Left ventricle myocardium inferior (tissue), 1 donor: ENCODE measurements at places on chromosomes 4 and X.

DNA sequence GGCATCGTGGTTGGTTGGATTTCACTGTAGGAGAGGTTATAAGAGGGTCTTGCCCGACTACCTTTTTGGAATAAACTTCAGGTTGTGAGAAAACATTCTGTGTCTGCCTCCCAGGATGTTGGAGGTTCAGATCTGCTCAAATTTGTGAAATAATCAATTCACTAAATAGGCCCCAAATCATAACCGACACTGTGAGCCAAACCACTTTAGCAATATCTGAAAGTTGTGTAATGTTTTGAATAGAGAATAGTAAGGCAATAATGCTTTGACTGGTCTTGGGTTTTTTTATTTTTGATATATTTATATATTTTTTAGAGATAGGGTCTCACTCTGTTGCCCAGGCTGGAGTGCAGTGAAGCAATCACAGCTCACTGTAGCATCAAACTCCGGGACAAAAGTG lies 131.2 kb downstream of the GLRA3 start:
- no peak for DNase-seq

- no peak for DNase-seq
These were observed 2.7 kb downstream of the UTP14A start for GRCh38 chrX:129908636-129909035.

DNA sequence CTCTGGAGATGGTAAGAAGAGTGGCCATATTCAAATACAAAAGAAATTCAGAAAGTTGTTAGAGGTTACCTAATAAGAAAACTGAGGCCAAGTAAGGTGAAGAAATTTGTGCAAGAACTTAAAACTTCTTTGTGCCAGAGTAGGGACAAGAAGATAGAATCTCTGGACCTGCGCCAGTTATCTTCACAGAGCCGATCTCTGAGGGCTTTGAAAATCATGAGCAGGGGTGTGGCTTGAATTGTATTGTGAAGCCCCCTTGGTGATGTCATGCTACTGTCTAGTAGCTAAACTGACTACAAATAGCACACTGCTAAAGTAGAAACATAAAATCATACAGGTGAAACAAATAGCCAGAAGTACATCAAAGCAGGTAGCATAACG lies 184.6 kb downstream of the UGT8 start:
- no peak for DNase-seq

- DNase-seq, result no peak
These were observed 449.2 kb upstream of the AADAT start for GRCh38 chr4:170538821-170539473.

- no peak for DNase-seq
These were observed 52.0 kb upstream of the MTMR8 start for GRCh38 chrX:64447207-64447606.

DNA sequence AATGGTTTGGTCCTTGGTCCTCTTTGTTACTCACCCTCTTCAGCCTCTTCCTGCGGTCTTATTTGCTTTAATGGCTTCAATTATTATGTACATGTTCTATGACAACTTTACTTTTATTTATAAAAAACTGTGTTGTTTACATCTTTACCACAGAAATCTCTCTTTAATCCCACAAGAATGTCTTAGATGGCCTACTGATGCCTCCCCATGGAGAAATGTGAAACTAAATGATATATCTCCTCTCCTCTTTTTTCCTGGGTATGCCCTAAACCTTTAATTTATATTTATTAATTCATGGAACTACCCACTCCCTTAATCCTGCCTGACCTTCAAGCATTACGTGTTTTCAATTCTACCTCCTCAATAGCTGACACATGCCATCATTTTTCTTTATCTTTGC lies 573.2 kb downstream of the CENPC start:
- DNase-seq, result no peak

- peak; percentile 97 for DNase-seq
These were observed 2.2 kb upstream of the LIN54 start for GRCh38 chr4:83012687-83013419.

GRCh38 chr4:75672461-75673026 lies 667 bp downstream of the G3BP2 start:
- peak; percentile 67 for DNase-seq

GRCh38 chr4:180418819-180419531 lies 1824.2 kb upstream of the TENM3 start:
- DNase-seq, result no peak

DNA sequence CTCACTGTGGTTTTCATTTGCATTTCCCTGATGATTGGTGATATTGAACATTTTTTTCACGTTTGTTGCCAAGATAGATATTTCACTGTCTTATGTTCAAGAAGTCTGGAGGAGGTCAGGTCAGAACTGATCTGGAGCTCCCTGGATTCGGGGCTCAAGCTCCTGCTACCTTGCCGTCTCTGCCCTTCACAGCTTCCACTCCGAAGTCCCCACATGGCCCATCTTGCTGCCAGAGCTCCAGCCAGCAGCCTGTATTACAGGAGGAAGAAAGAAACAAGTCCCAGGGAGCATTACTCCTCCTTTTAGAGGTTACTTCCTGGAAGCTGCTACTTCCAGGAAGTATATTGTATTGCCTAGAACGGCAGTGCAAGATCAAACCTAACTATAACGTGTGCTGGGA lies 17.9 kb upstream of the CDKN2AIP start:
- DNase-seq, result no peak

DNA sequence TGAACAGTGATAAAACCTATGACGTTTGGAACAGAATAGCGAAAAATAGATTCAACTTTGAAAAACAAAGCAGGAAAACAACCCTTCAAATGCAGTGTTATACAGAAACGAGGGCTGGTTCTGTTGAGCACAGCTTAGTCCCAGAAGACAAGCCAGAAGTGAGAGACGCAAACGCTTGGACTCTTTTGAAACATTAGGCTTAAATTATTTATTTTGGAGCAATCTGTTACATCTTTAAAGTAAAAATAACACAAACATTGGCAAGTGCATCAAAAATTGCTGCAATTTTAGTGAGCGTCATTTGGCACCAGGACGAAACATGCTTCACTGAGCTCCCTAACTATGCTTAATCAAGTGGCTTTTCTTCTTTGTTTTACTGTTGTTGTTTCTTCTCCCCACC lies 63.5 kb downstream of the ENPP6 start:
- no peak for DNase-seq

GRCh38 chrX:19785647-19786046 lies 101.8 kb downstream of the SH3KBP1 start:
- no peak for DNase-seq

DNA sequence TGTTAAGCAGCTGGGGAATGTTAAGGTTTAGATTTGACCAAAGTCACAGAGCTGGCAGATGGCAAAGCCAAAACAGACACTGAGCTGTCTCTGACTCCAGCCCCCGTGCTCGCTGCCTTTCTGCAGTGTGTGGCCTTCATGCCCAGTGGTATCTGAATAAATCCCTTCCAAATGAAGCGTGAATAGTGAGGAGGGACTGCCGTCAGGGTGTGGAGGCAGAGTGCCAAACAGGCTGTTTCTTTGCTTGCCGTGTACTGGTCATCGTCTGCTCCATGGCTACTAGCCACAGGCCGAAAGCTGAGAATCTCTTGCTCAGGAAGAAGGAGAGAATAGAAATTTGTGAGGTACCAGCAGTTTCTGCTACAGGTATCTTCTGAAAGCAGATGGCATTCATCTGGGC lies 19.7 kb downstream of the PRIMPOL start:
- no peak for DNase-seq

- no peak for DNase-seq
These were observed 18.4 kb downstream of the GABRA4 start for GRCh38 chr4:46974891-46975543.

DNA sequence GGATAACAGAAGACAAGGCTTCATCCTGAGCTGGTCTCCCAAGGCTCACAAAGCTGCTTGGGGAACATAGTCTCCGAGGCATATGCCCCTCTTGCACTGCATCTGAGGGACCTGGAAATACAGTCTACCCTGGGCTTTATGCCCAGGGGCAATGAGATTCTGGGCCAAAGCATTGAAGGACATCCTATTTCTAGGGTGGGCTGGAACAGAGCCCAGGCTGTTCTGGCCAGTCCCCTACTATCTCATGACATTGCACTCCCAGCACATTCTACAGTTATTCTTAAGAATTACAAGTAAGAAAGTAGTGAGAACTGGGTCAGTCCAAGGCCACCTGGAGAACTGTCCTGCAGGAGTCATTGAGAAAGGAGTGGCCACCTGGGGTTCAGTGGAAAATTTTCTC lies 107.6 kb downstream of the USP46 start:
- DNase-seq, result peak; percentile 69

DNA sequence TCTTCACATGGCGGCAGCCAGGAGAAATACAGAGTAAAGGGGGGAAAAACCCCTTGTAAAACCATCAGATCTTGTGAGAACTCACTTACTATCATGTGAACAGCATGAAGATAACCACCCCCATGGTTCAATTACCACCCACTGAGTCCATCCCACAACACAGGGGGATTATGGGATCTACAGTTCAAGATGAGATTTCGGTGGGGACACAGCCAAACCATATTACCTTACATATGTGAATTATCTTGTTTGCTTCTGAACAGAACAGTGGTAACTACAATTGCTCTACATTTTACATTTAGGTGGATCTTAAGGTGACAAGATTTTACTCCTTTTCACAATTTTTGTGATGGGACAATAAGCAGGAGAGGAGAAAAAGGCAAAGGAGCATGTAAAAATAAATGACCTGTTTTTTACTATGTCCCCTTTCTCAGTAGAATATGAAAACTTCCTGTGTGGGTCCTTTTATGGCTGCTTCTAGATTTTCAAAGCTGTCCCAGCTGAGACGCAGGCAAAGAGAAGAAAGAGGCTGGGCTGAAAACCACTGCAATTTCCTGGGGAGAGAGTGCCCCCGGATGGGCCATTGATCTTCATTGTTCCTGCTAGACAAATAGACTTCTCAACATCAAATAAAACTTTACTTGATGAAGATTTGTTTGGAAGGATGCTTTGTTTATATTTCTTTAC lies 45.9 kb upstream of the PGM2 start:
- DNase-seq, result no peak

DNA sequence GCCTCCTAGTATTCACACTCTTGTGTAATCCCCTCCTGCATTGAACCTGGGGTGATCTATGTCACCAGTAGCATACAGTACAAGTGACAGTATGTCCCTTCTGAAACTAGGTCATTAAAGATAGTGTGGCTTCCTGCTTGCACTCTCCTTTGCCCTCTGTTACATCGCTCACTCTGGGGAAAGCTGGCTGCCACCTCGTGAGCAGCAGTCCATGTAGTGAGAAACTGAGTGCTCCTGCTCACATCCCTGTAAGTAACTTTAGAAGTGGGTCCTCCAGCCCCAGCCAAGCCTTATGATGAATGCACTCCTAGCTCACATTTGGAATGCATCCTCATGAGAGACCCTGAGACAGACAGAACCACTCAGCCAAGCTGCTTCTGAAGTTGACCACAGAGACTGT lies 89.8 kb upstream of the TNIP3 start:
- no peak for DNase-seq

GRCh38 chr4:17283251-17283650 lies 228.6 kb downstream of the QDPR start:
- DNase-seq, result no peak
